Renal pelvis (tissue), 12 donors: ENCODE measurements at places on chromosomes 5 and 9. TPM values are rescaled to one million over a fixed set of nuclear protein-coding genes. Genes with fewer than 3 reads are reported as not detected.
A peak's percentile ranks its signal among the peaks of the same experiment; 100 is the strongest.

- peak; percentile 82 for DNase-seq
These were observed at the start of gene TBC1D13 for GRCh38 chr9:128786681-128787601. TSS of gene TBC1D13 (plus strand) at chr9:128787253. CDS start at chr9:128787354, 101 bp downstream.

DNA sequence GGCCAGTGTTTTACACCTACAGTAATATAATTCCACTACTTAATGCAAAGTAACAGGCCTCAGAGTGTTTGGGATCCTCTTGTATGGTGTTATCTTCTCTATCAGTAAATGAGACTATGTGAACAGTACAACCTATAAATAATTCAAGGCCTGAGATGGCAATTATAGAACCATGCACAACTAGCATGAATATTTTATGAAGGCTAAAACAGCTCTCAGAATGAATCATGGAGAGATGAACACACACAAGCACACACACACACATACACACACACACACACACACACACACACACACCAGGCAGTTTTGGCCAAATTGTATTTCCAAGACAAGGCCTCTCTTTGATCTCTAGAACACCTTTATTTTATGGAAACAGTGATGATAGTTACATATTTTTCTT is 224.9 kb downstream of the EBF1 start:
- DNase-seq: no peak

GRCh38 chr9:81893929-81894328 is 34.3 kb upstream of the SPATA31D4 start:
- DNase-seq: no peak

DNA sequence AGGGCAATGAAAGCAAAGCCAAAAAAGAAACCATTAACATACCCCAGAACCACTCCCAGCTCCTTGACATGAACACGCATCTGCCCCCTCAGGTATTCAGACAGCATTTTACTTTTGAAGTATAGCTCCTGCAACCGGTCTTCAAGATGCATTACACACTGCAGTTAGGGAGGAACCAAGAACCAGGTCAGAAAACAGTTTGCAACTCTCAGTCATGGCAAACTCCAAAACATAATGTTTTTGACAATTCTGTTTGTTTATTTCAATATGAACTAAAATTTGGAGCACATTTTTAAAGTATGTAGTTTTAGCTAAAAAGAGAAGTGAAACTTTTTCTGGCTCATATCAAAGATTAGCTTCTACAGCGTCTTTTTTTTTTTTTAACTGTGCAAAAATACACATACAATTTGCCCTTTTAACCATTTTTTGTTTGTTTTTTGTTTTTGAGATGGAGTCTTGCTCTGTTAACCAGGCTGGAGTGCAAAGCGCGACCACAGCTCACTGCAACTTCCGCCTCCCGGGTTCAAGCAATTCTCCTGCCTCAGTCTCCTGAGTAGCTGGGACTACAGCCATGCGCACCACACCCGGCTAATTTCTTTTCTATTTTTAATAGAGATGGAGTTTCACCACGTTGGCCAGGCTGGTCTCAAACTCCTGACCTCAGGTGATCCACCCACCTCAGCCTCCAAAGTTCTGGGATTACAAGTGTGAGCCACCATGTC is 12.2 kb upstream of the RAPGEF6 start:
- no peak for DNase-seq

GRCh38 chr9:28120184-28120583 is 546.9 kb upstream of the C9orf72 start:
- peak; percentile 38 for DNase-seq

DNA sequence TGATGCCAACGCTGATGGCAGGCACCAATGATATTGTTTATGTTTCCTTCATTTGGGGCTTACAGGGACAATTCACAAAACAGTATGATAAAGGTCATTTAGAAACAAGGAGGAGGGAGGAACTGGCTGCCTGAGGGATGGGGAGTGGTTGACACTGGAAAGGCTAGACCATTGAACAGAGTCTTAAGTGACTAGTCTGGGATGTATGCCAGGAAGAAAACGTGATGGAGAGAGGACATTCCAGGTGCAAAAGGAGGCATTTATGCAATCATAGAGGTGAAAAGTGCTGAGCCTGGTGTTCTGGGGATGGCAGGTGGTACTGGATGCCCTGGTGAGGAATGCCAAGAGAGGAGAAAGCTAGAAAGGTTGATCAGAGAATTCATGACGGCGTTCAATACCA is 153.4 kb downstream of the ZNF462 start:
- no peak for DNase-seq

GRCh38 chr9:90219548-90220118 is 423.0 kb downstream of the DIRAS2 start:
- no peak for DNase-seq

- no peak for DNase-seq
These were observed 18.4 kb upstream of the ERGIC1 start for GRCh38 chr5:172815631-172816030.

- DNase-seq: no peak
These were observed 273.9 kb upstream of the ADRA1B start for GRCh38 chr5:159642379-159642778.

Gene GDNF
- 12.4 TPM for polyA plus RNA-seq

Gene SPAG8
- polyA plus RNA-seq: 6.0 TPM
